ENCODE measurements at places on chromosomes 4 and X.

DNA sequence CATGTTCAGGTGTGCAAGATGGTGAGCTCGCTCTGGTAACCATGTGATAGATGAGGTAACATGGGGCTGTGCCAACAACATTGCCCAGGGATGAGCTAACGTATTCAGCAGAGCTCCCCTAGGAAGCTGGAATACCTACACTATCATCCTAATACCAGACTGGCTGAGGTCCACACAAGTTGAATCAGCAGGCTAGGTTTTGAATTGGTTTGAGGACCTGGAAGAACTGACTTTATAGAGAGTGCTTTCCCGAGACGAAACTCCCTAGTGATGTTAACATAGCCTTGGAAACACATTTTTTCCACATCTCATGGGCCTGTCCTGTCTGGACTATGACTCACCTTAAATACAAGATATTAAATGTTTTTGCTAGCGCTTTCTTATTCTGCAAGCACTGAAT, 56.7 kb downstream of the IGFBP7 start:
- DNase-seq, result no peak

- DNase-seq, result no peak
Measured at GRCh38 chr4:123987408-123987807, 590.8 kb downstream of the SPRY1 start.

DNA sequence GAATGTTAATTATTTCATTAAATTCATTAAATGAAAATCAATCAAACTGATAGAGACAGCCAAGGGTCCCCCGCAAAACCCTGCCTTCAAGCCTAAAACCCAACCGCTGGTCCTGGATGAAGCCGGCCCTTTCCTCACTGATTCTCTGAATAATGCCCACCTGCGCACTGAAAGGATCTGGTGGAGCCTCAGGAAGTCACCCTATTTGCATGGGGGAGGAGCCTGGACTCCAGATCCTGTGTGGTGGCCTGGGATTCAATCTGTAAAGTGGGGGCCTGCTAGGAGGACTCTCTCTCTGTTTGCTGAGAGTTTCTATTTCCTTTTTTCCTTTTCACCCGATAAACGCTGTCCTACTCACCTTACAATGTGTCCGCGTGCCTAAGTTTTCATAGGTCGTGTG, 97.9 kb upstream of the ADAMTS3 start:
- DNase-seq, result no peak

DNA sequence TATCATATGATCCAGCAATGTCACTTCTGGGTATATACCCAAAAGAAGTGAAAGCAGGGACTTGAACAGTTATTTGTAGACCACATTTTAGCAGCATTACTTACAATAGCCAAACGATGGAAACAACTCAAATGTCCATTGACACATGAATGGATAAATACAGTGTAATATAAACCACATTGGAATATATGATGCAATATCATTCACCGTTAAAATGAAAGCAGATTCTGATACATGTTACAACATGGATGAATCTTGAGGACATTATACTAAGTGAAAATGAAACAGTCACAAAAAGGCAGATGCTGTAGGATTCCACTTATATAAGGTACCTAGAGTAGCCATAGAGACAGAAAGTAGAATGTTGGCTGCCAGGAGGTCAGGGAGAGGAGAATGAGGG, 130.5 kb upstream of the SMAD1 start:
- DNase-seq, result no peak

DNA sequence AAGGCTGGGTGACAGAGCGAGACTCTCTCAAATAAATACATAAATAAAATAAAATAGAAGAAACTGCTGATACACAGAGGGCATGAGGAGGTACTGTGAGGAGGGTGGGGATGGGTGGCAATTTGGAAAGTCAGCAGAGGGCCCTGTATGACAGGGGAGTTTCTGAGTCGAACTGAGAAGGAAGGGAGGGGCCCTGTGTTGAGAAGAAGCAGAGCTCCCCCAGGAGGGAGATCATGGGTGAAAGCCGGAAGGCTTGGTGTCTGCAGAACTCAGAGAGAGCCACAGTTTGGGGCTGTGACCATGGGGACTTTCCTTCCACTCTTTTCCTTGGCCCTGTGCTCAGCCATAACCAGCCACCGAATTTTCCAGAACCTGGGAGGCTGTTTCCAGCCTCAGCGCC, 24.8 kb upstream of the AFAP1 start:
- DNase-seq, result no peak

- DNase-seq, result no peak
Measured at GRCh38 chr4:159542296-159542695, 439.4 kb downstream of the RAPGEF2 start.
